Myometrial cell (primary cell): ENCODE measurements at places on chromosomes 2 and 18. TPM values are rescaled to one million over a fixed set of nuclear protein-coding genes. Genes with fewer than 3 reads are reported as not detected.

Gene REG3A
- total RNA-seq, result not detected in 2 replicates

Gene RIT2
- not detected in 2 replicates for total RNA-seq

Gene ONECUT2
- total RNA-seq, result not detected in 2 replicates

Gene ADAM23
- 2.7 and 4.0 TPM in 2 replicates for total RNA-seq

Gene SOS1
- 12.4 and 15.3 TPM in 2 replicates for total RNA-seq

Gene LCT
- 0.29 TPM in 1 of 2 replicates, not detected in the other for total RNA-seq

Gene TMEM37
- 3.2 and 4.1 TPM in 2 replicates for total RNA-seq

Gene UBR3
- 19.0 and 23.0 TPM in 2 replicates for total RNA-seq

Gene ST8SIA3
- total RNA-seq, result not detected in 2 replicates

Gene DNER
- 3.2 and 5.8 TPM in 2 replicates for total RNA-seq

Gene GPR45
- not detected in 2 replicates for total RNA-seq

Gene MYL12B
- 746 and 798 TPM in 2 replicates for total RNA-seq

Gene RAD51AP2
- total RNA-seq, result not detected in 2 replicates

Gene UXS1
- 35.7 and 51.0 TPM in 2 replicates for total RNA-seq

Gene DSC1
- not detected in 2 replicates for total RNA-seq

Gene SATB2
- 1.2 and 1.9 TPM in 2 replicates for total RNA-seq

Gene CCDC74B
- 10.6 and 11.2 TPM in 2 replicates for total RNA-seq

Gene VWA3B
- total RNA-seq, result not detected in 2 replicates
